ENCODE measurements at places on chromosomes 4 and X.

- DNase-seq, result no peak
Measured at GRCh38 chr4:1575418-1576303, 108.5 kb downstream of the FAM53A start.

GRCh38 chrX:10171249-10171648 lies 14.5 kb downstream of the CLCN4 start:
- DNase-seq, result no peak

DNA sequence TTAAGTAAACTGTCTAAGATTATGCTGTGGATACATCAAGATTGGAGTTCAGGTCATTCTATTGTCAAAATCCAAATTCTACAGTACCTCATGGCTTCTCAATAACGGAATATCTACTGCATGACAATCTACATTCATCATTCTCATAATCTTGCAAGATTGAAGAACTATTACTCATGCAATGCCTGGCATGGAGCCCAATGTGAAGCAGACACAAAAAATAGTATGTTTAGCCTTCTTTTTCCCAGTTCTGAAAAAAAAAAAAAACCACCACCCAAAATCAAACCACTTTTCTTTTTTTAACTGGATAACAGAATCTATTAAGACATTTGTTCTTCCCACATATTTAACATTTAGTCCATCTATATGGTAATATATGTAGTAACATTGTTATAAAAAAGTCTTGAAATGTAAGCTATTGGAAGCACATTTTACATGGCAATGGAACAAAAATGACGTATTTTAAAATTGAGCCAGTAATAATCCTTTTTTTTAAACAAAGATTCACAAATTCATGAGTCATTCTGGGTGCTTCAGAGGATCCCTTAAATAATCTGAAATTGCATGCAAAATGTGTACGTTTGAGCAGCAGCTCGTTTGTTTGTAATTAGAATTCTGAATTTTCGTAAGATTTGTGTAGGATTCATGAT lies 232.2 kb upstream of the FMR1 start:
- DNase-seq, result no peak

- DNase-seq, result no peak
Measured at GRCh38 chrX:123518791-123519190, 214.1 kb downstream of the THOC2 start.

DNA sequence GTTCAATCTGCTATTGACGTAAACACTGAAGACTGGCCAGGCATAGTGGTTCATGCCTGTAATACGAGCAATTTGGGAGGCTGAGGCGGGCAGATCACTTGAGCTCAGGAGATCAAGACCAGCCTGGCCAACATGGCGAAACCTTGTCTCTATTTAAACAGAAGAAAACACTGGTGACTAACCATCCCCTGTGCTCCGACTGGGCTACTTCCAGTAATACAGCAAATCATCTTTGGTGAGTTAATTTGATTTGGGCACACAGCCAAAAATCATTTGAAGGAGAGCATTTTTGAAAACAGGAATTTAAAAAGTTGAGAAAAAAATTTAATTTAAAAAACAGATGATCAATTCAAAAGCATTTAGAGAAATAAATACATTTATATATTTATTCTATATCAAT lies 52.0 kb downstream of the SEC24D start:
- no peak for DNase-seq

GRCh38 chrX:103453655-103454054 lies 65.6 kb downstream of the RAB40A start:
- no peak for DNase-seq

DNA sequence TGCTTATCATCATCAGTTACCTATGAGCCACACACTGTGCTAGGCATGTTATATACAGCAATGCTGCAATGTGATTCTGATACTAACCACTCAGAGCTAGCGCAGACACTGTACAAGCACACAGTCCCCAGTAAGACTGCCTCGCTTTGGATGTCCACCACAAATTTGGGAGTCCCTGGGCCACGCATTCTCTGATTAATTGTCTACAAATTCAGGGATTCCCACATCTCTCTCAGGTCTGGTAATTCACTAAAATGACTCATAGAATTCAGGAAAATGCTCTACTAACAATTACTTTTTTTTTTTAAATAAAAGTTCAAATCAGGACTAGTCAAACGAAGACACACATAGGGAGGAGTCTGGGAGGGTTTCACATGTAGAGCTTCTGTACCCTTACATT lies 652.1 kb upstream of the AADAT start:
- no peak for DNase-seq

GRCh38 chr4:95963456-95963855 lies 123.6 kb downstream of the PDHA2 start:
- no peak for DNase-seq

- DNase-seq, result no peak
Measured at GRCh38 chr4:171668403-171668802, 144.8 kb upstream of the GALNTL6 start.

DNA sequence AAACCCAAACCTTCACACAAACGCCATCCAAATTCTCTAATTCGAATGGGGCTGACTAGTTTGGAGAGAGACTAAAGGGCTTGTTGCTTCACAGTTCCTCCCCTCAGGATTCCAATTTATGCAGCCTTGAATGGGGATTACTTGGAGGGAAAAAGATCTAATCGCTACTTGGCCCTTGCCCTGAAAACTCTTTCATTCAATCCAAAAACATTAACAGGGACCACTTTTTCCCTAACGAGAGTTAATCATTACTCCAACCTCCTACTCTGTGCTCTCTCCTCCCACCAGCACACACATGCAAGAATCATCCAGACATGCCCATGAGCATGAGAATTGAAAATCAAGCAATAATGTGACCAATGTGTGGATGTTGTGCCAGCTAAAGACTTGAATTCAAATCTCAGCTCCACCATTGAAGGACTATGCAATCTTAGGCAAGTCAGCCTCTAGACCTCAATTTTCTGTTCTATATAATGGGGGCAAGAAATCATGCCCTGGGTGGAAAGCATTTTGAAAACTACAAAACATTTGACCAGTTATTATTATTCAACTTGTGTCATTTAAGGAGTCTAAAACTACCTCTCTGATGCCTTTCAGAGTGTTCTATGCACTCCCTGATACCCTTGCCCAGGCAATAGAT lies 34.3 kb upstream of the GPC3 start:
- no peak for DNase-seq

All from GM12892 (cell line).